ENCODE measurements at places on chromosomes 11 and 22. TPM values are rescaled to one million over a fixed set of nuclear protein-coding genes. Genes with fewer than 3 reads are reported as not detected.
A peak's percentile ranks its signal among the peaks of the same experiment; 100 is the strongest.

- peaks cover 26% of the 10 kb centered on the region for H3K4me1 ChIP-seq
- H3K27ac ChIP-seq: no peak overlapping the region
- peak; percentile 40 for DNase-seq
These were observed 762 bp downstream of the ANKRD13D start for GRCh38 chr11:67289651-67290479.

TMEM223 gene
- 6.2 TPM for total RNA-seq

- no peak overlapping the region for H3K4me3 ChIP-seq
- DNase-seq: no peak
- H3K36me3 ChIP-seq: peaks cover 67% of the 10 kb centered on the region
- no peaks in the 10 kb centered on the region for H3K4me1 ChIP-seq
- no peak overlapping the region for H3K27ac ChIP-seq
These were observed 6.9 kb downstream of the VWA5A start for GRCh38 chr11:124122123-124122522.

- H3K27ac ChIP-seq: no peak overlapping the region
- H3K36me3 ChIP-seq: no peaks in the 10 kb centered on the region
- peaks cover 12% of the 10 kb centered on the region for H3K4me1 ChIP-seq
- H3K27me3 ChIP-seq: no peaks in the 10 kb centered on the region
- no peak for DNase-seq
These were observed 393.0 kb upstream of the ANO3 start for GRCh38 chr11:25938952-25939351.

PHF21B gene
- not detected for total RNA-seq

DNA sequence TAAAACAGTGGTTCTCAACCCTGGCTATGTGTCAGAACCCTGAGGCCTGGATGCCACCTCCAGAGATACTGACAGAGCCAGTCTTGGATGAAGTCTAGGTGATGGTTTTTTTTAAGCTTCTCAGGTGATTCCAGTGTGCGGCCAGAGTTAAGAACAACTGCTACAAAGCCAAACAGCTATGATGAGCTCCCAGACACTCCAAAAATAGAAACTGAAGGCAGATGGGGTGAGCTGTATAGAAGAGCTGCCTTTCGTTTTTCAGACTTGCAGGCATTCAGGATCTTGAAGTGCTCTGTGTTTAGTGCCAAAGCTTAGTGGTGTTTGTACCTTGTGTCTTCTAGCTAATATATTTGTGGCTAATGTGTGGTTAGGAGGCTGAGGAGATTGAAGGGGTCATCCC lies 14.2 kb downstream of the SCUBE2 start:
- H3K4me1 ChIP-seq: no peaks in the 10 kb centered on the region
- no peak overlapping the region for H3K4me3 ChIP-seq
- no peaks in the 10 kb centered on the region for H3K27me3 ChIP-seq
- H3K27ac ChIP-seq: no peak overlapping the region
